ENCODE measurements at places on chromosomes 4 and X. TPM values are rescaled to one million over a fixed set of nuclear protein-coding genes. Genes with fewer than 3 reads are reported as not detected.

The PWWP3B gene
- total RNA-seq: not detected

The DNAAF6 gene
- 0.10 TPM for total RNA-seq

The PABPC1L2A gene
- not detected for total RNA-seq

The ARHGAP6 gene
- total RNA-seq: 5.4 TPM

The GPR50 gene
- total RNA-seq: not detected

The MAOB gene
- total RNA-seq: 0.10 TPM

The SOWAHB gene
- total RNA-seq: not detected

The SASH3 gene
- total RNA-seq: 132 TPM

The UGT2B17 gene
- total RNA-seq: 0.94 TPM

All from mononuclear cell (primary cell).